CD4-positive, alpha-beta T cell treated with Interleukin-12 subunit alpha and Interleukin-12 subunit beta, for 1 hour (primary cell): ENCODE measurements at places on chromosomes 13 and 19.
A peak's percentile ranks its signal among the peaks of the same experiment; 100 is the strongest.

DNA sequence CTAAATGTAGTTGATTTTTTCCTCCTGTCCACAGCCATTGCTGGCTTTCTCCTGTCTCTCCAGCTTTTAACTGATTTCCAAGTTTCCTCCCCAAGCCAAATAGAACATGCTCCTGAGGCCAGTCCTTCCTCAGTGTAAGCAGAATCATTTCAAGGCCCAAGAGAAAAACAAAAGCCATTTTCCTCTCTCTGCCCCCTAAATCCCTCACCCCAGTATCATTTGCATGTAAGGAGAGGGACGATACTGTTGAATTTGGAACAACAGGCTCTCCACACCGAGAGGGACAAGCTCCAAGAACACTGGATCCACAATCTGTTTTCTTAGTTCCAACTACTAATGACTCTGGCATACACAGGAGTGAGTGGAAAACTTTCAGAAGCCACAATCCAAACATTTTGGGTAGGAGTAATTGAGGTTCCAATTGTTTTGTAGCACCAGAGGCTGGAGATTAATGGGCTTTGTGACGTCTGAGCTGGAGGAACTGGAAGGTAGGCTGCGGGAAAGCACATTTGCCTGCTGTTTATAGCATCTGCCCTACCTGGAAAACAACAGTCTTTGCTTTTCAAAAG is 156.8 kb downstream of the FLT1 start:
- no peak for DNase-seq

GRCh38 chr13:94324767-94325540 is 154.5 kb downstream of the DCT start:
- no peak for DNase-seq

- no peak for DNase-seq
These were observed 1064.9 kb downstream of the SLITRK5 start for GRCh38 chr13:88736026-88736425.

GRCh38 chr13:79427265-79427664 is 21.2 kb upstream of the RBM26 start:
- no peak for DNase-seq

DNA sequence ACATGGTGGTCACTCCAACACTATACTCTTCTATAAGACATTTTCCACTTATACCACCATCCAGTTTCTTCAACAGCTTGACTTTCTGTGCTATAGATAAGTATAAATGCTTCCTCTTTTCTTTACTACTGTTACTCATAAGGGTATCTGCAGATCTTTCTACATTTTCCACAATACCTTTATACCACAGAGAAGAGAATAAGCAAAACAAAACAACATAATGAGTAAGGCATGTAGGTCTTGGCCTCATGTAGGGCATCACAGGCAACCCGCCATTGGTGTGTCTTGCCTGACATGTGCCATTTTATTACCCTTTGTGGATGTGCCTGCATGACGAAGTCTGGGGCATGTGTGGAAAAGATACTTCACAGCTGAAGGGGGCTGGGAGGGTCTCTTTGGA is 265.3 kb upstream of the STARD13 start:
- no peak for DNase-seq

DNA sequence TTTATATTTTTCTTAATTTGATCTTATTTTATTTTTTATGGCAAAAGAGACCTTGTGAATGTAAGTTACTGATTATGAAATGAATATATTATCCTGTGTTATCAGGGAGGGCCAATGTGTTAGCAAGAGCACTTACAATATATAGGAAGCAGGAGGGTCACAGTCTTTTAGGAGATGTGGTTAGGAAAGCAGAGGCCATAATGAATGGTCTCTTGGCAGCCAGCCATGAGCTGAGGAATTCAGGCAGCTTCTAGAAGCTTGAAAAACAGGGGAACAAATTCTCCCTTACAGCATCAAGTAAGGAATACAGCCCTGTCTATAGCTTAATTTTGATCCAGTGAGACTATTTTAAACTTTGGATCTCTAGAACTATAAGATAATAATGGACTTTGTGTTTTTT is 2374.6 kb downstream of the PCDH9 start:
- no peak for DNase-seq

DNA sequence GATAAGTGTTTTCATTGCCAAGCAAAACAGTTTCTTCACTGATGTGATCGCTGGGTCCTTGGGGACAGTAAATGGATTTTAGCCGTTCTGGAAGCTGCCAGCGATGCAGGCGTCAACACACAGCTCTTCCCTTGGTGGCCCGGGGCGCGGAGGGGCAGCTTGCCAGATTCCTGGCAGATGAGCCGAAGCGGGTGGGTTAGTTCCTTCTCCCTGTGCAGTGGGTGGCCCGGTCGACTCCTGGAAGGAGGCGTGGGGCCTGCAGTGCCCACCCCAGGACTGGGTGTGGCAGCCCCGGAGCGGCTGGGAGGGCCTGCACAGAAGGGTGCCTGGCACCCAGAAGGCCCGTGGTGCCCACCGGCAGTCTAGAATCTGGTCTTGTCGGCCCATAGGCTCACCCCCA is 69.0 kb downstream of the KDM4B start:
- DNase-seq, result no peak

DNA sequence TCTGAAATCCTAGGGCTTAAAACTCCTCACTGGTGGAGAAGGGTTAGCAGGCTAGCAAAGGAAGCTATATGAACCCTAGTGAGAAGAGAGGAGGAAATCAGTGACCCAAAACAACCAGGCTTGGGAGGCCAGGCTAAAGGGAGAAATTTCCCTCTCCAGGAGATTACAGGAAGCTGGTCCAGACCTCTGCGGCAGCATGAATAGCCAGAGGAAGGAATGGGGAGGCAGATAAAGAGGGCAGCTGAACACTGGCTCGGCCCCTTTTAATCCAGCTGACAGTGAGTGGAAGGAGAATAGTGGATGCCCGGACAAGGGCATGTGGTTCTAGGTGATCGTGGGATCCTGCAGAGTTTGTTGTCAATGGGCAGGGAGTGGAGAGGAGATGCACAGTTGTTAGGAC is 130.6 kb downstream of the COG6 start:
- no peak for DNase-seq

DNA sequence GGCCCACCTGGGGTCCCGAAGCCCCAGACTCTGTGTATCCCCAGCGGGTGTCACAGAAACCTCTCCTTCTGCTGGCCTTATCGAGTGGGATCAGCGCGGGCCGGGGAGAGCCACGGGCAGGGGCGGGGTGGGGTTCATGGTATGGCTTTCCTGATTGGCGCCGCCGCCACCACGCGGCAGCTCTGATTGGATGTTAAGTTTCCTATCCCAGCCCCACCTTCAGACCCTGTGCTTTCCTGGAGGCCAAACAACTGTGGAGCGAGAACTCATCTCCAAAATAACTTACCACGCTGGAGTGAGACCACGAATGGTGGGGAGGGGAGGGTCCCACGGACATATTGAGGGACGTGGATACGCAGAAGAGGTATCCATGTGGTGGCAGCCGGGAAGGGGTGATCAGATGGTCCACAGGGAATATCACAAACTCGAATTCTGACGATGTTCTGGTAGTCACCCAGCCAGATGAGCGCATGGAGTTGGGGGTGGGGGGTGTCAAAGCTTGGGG is 1.0 kb upstream of the ICAM5 start:
- DNase-seq, result peak; percentile 46

- DNase-seq, result no peak
These were observed 6.3 kb downstream of the SLC7A1 start for GRCh38 chr13:29589234-29589633.

GRCh38 chr13:22652796-22653195 is 528.0 kb upstream of the SGCG start:
- DNase-seq, result no peak
